Activated CD4-positive, alpha-beta T cell treated with anti-CD3 and anti-CD28 coated beads for 36 hours (primary cell): ENCODE measurements at places on chromosomes 6 and 20.
A peak's percentile ranks its signal among the peaks of the same experiment; 100 is the strongest.

- DNase-seq, result peak; percentile 18
These were observed 372.1 kb upstream of the CNR1 start for GRCh38 chr6:88538130-88538706.

GRCh38 chr6:36444470-36444869 is 1.7 kb downstream of the KCTD20 start:
- no peak for DNase-seq

DNA sequence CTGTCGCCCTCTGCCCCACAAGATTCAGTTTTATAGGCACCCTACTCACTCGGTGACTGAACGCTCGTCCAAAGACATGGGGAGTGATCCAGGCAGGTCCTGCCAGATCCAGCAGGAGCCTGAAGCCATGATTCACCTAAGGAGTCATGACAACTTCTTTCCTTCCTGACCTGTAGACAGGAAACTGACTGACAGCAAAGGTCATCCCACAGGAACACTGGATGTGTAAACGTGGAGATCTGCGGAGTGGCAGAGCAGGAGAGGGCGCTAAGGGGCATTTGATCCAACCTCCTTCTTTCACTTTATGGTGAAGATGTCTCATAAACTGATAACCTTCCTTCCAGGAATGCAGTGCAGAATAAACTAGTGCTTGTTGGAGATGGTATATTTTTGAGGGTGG is 192.2 kb downstream of the GJA10 start:
- no peak for DNase-seq

DNA sequence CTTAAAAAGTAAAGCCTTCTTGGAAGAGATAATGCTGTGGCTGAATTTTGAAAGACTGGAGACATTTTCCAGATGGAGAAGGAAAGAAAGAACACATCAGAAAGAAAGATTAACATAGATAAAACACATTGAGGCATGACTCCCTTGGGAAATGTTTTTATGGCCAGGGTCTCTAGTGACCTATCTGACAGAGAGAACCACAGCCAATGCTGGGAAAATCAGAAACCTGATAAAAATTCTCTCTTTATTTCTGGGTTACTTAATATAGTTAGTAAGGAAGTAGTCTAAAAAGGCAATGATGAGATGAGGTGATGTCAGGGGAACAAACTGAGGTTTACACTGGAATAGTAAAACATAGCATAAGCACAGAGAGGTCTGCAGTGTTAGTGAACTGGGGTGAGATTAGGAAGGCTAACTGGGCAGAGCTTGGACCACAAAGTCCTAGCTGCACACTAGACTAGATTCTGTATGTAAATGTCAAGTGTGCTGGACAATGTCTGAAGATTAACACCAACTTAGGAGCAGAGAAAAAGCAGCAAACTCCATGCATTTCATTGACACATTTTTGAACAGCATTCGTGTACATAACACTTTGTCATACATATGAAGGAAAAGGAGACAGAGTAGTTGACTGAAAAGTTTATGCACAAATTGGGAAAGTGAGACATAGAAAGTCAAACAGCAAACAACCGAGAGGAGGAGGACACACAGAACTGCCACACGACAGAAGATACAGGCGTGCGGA is 31.0 kb downstream of the ELOVL2 start:
- no peak for DNase-seq

GRCh38 chr6:45712786-45713185 is 302.9 kb downstream of the CLIC5 start:
- no peak for DNase-seq

DNA sequence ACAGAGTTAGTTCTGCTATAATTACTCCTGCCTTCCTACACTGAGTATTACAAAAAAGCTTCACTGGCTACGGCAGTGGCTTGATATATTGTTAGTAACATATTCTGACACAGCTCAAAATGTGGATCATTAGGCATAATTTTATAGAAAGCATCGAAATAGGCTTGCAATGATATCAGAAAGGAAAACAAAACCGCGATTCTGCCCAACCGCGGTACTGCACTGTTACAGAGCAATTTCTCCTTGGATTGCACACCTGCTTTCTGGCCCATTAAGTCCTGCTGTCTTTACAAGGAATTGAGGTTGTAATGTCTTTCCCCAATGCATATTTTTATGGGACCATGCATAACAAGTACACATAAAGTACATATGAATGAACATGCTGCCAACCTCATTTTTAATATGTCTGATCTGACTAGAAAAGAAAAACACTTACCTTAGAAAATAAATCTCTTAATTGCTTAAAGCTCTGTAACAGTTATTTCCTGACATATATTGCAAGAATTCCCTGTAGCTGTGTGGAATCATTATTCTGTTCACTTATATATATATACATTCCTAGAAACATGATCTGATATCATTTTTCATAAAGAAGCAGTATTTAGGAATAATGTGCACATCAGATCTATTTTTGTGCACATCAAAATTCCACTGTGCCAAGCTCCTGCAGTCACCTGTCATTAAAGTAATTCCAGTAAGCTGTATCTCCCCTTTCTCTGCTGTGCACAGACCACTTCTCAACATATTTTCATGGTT is 763.9 kb downstream of the HACE1 start:
- no peak for DNase-seq

- DNase-seq, result no peak
These were observed 23.5 kb downstream of the PPP1R3G start for GRCh38 chr6:5108536-5109150.

DNA sequence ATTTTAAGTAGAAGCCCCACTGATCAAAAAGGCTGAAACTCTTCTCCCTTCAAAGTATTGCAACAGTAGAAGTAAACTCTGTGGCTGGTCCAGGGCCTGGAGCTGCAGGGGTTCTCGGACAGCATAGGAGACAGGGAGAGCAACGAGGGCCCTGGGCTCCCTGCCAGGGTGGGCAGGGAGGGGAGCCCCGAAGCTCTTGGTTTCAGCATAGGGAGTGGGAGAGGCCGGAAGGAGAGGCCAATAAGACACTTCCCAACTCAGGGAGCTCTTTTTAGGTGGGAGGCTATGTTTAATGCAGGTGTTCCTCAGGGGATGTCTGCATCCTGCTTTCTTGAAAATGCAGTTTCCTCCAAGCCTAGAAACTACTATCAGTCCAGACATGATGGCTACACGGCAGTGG is 91.1 kb downstream of the LY86 start:
- no peak for DNase-seq

DNA sequence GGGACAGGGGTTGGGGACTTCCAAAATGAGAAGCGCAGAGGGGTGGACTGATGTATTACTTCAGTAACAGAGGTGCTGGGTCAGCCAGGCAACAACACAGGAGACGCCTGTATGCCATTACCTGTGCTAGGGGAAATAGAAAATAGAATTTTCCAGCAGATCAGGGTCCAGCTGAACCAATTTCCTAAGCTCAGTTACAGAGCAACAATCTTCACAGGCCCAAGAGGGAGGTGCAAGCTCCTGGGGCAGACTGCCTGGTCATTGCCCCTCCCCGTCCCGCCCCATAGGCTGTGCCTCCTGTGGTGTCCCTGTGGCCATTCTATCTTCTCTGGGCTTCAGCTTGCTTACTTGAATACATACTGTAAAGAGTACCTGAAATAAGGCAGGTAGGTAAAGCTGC is 3.7 kb downstream of the KCNK5 start:
- DNase-seq, result no peak

GRCh38 chr20:32358883-32359632 is 927 bp downstream of the ASXL1 start:
- peak; percentile 91 for DNase-seq

- DNase-seq, result no peak
These were observed 130.8 kb downstream of the SGK1 start for GRCh38 chr6:134187154-134187553.

DNA sequence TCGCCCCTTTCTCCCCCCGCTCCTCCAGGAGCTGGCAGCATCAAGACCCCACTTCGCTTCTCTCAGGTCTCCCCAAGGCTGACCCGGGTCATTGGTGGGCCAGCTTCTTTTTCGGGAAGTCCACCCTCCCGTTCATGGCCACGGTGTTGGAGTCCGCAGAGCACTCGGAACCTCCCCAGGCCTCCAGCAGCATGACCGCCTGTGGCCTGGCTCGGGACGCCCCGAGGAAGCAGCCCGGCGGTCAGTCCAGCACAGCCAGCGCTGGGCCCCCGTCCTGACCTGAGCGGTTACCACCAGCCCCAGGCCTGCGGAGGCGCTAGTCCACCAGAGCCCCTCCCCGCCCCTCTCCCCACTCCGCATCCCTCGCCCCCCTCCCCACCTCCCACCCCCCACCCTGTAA is 1.0 kb downstream of the PPDPF start:
- DNase-seq, result no peak

GRCh38 chr20:48238781-48239180 is 453.5 kb upstream of the SULF2 start:
- no peak for DNase-seq

- DNase-seq, result peak; percentile 43
These were observed 420 bp downstream of the SOX4 start for GRCh38 chr6:21593927-21594415.

- no peak for DNase-seq
These were observed 75.5 kb upstream of the SCP2D1 start for GRCh38 chr20:18738055-18738454.

DNA sequence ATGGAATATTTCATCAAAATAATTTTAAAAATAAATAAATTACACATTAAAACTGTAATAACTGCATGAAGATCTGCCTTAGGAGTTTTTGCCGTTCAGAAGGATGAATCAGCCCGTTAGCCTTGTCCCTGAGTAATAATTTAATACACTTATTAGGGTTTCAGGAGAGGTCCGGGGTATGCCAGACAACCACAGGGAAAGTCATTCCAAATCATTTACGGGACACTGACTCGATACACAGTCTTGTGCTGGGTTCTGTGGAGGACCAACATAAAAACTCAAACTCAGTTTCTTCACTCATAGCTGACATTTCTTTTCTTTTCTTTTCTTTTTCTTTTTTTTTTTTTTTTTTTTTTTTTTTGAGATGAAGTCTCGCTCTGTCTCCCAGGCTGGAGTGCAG is 735 bp upstream of the LY6G6F start:
- DNase-seq, result no peak

- no peak for DNase-seq
These were observed 32.8 kb downstream of the LRP11 start for GRCh38 chr6:149831308-149831820.

- peak; percentile 44 for DNase-seq
These were observed 92.6 kb downstream of the RNGTT start for GRCh38 chr6:88870717-88871330.

GRCh38 chr20:41137614-41138474 is 501 bp downstream of the PLCG1 start:
- peak; percentile 82 for DNase-seq

DNA sequence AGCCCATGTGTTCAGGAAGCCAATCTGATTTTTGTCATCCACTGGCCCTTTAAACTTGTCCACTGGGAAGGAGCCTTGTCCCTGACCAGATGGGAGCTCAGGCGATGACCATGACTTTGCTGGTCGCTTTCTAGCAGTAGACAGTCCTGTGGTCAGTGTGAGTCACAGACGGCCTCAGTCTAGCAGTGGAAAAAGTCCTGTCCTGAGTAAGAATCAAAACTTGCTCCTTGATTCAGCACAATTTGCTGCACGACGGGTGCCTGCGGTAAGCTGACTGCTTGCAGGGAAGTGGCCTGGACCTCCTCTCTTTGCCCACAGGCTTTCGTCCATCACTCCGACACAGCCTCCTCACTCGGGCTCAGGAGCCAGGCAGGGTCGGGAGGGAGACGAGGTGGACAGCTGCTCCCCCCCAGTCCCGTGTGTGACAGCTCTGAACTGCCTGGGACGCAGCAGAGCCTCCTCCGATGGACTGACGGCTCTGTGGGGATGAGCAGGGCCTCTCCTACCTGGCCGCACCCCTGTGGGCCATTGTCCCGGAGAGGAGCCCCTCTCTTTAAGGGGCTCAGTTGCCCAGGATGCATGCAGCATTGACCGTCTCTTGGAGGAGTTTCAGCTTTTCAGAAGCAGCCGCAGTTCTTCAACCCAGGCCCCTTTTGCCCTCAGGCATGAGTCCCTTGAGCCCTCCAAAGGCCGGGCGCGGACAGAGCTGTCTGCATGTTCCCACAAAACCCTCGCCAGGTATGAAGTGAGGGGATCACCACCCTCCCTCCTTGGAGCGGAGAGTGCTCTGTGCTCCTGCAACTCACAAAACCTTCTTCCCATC is 209.2 kb downstream of the ANKRD60 start:
- no peak for DNase-seq

GRCh38 chr6:161434350-161434749 is 160.5 kb upstream of the AGPAT4 start:
- no peak for DNase-seq

- DNase-seq, result no peak
These were observed 38.0 kb downstream of the BFSP1 start for GRCh38 chr20:17493173-17493572.

DNA sequence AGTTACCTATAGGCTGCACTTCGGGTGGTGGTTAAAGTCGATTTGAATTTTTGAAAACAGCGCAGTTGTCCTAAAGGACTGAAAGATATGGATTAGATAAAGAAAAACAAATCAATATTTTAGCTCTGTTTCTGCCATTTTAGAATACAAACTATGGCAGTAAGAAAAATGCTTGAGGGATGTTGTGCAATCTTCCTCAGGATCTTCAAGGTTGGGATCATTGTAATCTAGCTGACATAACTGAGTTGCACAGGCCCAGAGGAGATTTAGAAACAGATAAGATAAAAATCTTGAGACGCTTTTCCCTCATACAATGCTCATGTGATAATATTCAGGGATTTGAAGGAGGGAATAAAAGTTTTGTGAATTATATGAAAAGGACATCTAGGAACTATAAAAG is 926 bp downstream of the PEX3 start:
- DNase-seq, result no peak

DNA sequence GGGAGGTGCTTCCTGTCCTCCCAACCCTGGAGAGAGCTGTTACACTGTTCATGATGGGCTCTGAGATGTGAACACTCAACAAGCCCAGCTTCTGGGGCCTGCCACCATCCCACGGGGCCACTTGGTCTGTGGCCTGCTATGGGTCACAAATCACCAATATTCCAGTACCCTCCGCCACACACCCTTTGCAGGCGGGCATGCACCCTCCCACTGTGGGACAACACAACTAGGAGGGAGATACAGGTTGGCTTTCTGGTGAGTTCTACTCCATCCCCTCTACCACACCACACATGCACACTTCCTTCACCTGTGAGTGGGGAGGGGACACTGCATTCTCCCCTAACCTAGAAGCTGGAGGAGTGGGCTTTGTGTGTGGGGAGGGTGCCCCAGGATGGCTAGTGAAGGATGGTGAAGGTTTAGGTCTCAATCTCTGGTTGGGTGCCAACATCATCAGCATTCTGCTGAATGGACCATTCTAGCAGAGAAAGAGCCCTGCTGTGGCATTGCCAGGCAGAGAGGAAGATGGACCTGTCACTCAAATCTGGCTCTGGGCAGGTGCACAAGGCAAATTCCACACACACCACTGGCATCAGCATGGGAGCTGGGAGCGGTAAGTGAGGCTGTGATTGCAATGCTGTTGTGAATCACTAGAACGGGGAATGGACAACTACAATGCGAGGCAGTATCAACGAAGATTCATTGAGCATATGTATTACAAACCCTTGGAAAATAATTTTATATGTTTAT is 175.1 kb downstream of the THBS2 start:
- DNase-seq, result no peak

- DNase-seq, result no peak
These were observed 672 bp upstream of the UBE2V1 start for GRCh38 chr20:50113420-50114224.
